ENCODE measurements at places on chromosomes 6 and 20.
A peak's percentile ranks its signal among the peaks of the same experiment; 100 is the strongest.

DNA sequence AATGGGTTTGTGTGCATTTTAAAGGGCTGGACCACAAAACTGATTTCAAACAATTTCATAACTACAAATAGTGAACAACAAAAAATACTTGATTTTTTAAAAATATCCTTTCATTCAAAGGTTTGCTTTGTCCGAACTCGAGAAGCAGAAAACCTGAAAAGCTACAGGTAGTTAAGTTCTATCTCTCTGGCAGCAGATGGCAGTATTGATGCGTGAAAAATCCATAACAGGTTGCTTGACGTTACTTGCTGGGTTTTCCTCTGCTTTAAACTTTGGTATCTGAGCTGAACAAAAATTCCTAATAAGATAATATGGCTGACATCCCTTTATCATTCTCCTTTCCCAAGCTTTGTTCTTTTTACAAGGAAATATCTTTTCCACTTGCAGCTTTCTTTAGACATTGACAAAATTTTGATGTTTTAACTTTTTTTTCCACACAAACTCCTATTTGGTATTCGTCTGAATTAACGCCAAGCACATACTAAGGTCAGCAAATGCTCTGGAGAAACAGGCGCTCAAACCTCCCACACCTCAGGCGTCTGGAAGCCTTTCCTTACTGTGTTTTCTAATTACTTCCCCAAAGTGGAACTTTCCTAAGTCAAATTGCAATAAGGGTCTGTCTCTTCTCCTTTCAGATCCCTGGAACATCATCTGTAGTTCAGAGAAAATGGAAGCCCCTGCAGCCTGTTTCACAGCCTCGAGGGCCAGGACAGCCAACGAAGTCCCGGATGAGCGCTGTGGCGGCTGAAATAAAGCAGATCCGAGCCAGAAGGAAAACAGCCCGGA lies 50.3 kb upstream of the GFRAL start:
- peak; percentile 10 for DNase-seq

DNA sequence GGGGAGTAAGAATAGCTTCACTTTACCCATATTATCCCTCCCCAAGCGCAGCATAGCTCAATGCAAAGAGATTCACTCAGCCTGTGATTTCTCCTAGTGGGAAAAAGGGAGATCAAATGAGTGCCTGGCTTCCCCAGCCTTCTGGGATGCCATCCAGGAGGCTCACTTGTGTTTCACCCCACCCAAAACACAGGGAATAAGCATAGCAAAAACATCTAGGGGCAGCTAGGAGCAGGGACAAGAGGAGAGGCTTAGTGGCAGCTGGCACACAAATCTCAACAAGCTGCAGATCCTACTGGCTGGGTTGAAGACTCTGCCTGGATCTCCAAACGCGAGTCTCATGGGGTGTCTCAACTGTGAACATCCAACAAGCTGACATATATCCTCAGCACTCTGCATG lies 715.8 kb downstream of the RNF144B start:
- DNase-seq, result no peak

- DNase-seq, result no peak
Observed at GRCh38 chr6:108589244-108589791, 28.6 kb downstream of the FOXO3 start.

- no peak for DNase-seq
Observed at GRCh38 chr6:15911753-15912504, 217.0 kb upstream of the MYLIP start.

GRCh38 chr6:13769034-13769654 lies 45.2 kb downstream of the MCUR1 start:
- no peak for DNase-seq

- DNase-seq, result no peak
Observed at GRCh38 chr20:46563860-46564221, 13.4 kb upstream of the OCSTAMP start.

- DNase-seq, result no peak
Observed at GRCh38 chr6:127023001-127023778, 95.3 kb upstream of the RSPO3 start.

GRCh38 chr6:105645958-105646357 lies 243.1 kb upstream of the PREP start:
- no peak for DNase-seq
